ENCODE measurements at places on chromosomes 4 and X.

DNA sequence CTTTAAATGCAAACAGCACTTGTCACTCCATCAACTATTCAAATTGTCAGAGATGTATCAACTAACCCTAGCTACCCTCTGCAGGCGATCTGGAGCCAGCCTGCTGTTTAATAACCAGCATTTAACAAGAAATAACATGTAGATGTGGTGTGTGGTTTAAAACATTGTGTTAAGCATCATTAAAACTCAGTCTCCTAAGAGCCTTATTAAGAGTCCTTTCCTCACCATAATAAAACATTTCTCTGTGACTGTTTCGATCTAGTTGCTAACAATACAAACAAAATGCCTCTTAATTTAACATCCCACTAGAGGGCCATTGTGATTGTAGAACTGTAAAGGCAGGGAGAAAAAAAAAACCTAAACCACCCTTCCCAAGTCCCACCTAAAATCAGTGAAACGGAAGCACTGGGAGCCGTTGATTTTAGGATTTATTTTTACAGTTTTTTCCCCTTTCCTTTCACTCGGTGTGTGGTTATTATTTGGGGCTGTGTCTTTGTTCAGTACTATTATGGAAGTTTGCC is 708.6 kb downstream of the C4orf33 start:
- DNase-seq, result no peak

- no peak for DNase-seq
These were observed 5.7 kb upstream of the SCOC start for GRCh38 chr4:140367738-140368137.

GRCh38 chrX:110241816-110242215 is 76.1 kb downstream of the AMMECR1 start:
- DNase-seq, result no peak

DNA sequence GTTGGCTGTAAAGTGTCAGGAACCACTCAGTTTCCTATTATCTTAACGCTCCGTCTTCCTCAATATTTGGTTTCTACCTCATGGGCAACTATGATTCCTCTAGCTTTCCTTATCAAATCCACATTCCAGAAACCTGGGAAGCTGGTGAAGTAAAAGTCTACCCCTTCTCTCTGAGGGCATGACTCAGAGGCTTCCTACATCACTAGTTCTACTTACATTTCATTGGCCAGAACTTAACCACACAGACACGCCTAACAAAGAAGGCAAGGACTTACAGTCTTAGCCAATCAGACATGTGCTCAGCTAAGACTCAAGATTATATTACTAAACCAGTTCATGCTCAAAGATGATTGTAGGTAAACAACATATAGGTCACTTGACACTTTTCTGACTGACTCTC is 30.4 kb downstream of the COX7B2 start:
- no peak for DNase-seq

GRCh38 chr4:88010966-88011365 is 3.5 kb downstream of the PKD2 start:
- DNase-seq, result no peak

DNA sequence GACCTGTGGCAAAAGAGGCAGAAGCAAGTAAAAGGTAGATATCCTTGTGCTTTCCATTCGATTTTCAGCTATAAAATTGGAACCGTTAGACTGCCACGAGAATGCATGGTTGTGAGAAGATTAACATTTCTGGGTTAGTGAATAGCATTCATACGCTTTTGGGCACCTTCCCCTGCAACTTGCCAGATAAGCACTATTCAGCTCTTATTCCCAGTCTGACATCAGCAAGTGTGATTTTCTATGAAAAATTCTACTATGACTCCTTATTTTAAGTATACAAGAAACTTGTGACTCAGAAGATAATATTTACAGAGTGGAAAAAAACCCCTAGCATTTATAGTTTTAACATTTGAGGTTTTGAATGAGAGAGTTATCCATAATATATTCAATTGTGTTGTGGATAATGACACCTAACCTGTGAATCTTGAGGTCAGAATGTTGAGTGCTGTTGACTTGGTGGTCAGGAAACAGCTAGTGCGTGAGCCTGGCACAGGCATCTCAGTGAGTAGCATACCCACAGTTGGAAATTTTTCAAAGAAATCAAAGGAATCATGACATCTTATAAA is 3.9 kb downstream of the FGB start:
- DNase-seq, result no peak

DNA sequence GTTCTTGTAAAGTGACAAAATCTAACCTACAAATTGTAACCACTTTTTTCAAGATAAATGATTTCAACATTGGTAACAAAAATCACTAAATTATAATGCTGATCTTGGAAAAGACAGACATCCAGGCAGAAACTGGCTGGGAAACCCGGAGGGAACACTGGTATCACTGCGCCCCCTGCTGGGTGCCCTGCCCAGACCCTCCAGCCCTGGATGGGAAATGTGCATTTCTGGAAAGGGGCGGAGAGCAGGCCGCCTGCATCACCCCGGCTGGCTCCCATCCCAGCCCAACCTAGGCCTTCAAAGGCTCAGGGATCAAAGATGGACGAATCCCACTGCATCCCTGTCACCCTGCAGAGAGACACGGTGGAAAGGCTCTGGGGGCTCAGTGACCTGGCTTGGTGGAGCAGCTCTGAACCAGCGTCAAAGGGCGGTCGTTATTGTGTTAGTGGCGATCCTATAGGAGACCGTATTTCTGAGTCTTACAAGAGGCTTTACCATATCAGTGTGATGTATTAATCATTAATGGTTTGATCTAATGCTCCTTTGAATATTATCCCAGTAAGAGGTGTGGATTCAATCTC is 37.3 kb downstream of the ACOX3 start:
- DNase-seq, result peak; percentile 40

DNA sequence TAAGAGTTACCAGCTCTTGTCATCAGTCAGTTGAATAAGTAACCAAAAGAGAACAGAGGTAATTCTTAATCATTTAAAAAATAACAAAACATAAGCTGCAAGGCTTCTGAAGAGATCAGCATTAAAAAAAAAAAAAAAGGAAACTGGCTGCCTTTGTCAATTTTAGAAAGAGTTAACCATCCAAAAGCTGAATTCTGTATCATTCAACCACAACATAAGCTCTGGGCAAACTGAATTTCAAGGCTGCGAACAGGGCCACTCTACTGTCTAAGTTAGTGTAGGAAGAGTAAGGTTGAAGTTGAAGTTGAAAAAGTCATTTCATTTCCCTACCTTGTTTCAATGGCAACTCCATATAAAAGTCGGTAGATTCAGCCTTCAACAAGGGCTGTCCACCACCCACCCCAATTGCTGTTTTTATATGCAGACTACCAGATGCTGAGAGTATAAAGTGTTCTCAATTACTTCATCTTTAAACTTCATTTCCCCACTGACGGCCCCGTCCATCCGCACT is 1.1 kb upstream of the LIN54 start:
- no peak for DNase-seq

DNA sequence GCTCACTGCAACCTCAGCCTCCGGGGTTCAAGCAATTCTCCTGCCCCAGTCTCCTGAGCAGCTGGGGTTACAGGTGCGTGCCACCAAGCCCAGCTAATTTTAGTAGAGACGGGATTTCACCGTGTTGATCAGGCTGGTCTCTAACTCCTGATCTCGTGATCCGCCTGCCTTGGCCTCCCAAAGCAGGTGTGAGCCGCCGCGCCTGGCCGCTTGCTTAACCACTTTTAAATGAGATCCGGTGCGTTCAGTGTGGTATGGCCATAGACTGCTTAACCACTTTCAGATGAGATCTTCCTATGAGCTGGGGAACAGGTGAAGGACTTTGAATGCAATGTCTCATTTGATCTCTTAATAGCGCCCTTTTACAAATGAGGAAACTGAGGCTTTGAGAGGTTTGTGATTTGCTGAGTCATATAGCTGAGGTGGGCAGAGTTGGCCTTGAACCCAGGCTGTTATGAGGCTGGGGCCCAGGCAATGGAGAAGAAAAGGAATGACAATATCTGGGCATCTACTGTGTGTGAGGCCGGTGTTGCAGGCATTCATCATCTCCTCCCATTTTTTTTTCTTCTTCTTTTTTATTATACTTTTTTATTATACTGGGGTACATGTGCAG is 41.9 kb upstream of the NSG1 start:
- no peak for DNase-seq

DNA sequence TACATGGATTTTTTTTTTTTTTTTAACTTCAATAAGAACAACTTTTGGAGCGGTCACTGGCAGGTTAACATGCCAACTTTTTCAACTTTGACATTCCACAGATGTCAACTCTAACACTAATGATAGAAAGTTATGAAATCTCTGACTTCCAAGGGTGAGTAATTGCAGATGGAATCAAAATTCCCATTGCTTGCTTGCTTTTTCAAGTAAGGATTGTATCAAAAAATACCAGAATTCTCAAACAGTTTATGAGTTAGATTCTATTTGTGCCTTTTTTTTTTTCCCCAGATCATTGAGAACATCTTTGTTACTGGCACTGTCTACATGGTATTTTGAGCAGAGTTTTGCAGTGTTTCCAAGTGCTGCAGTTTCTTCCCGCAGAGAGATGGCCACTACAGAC is 50.3 kb upstream of the OTUD4 start:
- DNase-seq, result no peak

DNA sequence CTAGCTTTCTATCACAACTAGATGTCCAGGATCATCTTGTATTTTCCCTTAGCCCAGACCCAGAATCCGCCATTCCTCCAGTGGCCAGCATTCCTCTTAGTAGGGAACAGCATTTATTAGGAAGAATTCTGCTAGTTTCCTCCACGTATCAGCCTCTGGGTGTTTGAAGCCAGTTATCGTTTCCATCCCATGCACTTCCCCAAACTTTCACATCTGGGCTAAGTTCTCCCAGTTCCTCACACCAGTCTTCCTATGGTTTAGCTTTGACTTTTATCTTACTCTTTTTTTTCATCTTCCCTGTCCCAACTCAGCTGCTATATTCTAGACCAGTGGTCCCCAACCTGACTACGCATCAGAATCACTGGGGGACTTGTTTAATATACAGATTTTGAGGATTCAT is 53.5 kb upstream of the PRSS48 start:
- no peak for DNase-seq

All from CD4-positive, alpha-beta T cell treated with Interleukin-2 at 100 ng/mL for 4 hours (primary cell).